NCI-H187 treated with DMSO at 0.1 percent for 48 hours (cell line): ENCODE measurements at places on chromosomes 5 and 9.

- no peak for DNase-seq
These were observed 157.9 kb upstream of the ALDH1B1 start for GRCh38 chr9:38234479-38235170.

GRCh38 chr9:80811656-80812055 is 877.7 kb downstream of the TLE1 start:
- no peak for DNase-seq

GRCh38 chr5:40266952-40267351 is 412.8 kb upstream of the PTGER4 start:
- DNase-seq: no peak

DNA sequence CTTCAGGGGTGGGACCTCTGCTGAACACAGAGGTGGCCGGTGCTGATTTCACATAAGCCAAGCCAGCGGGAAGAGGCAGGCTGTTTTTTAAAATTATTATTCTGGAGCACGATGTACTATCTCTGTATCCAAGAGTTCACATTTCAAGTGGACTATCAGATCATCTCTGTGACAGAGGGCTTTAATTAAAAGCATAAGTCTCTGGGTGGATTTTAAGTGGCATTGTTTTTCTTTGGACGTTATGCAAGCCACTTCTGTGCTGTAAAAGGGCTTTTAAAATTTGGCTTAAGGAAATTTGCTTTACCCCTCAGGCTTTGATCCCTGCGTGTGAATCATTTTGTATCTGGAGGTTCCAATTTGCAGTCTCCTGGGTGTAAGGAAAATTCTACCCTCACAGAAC is 124.7 kb downstream of the PALM2AKAP2 start:
- DNase-seq: no peak

- DNase-seq: no peak
These were observed 1045.3 kb downstream of the TLE1 start for GRCh38 chr9:80644044-80644443.

DNA sequence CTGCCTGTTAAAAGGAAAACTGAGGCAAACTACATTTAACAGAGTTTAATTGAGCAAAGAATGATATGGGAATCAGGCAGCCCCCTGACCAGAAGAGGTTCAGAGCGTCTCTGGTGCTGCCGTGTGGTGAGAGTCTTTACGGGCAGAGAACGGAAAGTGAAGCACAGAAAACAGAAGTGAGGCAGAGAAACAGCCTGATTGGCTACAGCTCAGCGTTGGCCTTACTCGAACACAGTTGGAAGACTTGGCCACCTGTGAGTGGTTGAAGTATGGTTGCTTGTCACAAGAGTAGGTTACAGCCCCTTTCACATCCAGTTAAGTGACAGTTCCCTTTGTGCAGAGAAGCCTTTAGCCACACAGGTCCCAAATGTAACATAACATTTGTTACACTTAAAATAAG is 16.9 kb upstream of the FBP1 start:
- no peak for DNase-seq

- DNase-seq: no peak
These were observed 71.9 kb upstream of the PPP1R2B start for GRCh38 chr5:156778139-156778706.

DNA sequence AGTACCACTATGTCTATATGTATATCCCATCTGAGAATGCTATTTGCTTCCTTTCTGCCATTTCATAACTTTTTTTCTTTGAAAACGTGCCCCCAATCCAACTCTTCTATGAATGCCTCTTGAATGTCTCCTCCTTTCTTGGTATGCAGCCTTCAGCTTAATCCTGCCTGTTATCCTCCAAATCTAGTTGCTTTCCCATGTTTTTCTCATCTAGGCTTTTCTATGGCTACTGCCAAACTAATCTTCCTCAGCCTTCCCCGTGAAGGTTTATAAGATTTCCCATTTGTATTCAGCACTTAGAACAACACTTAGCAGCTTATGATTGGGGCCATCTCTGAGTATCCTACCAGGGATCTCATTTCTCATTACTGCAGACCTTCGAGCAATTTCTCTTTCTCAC is 2.5 kb downstream of the TGFBR1 start:
- DNase-seq: no peak

- DNase-seq: no peak
These were observed 418.0 kb downstream of the PLK2 start for GRCh38 chr5:58041884-58042283.

DNA sequence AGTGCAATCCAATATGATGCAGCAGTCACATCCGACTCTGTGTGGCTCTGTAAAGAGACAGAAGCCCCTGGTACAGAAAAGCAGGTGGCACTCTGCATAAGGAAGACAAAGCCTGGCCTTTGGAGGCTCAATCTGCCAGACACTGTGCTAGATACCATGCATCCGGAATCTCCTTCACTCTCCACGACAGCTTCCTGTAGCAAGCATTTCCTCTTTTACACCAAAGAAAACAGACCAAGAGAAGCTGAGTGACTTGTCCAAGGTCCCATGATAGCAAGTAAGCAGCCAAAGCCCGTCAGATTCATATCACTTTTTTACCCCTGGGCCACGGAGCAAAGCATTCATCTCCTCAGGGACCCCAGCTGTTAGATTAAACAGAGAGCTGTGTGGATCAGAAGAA is 64.2 kb upstream of the SMIM23 start:
- no peak for DNase-seq

DNA sequence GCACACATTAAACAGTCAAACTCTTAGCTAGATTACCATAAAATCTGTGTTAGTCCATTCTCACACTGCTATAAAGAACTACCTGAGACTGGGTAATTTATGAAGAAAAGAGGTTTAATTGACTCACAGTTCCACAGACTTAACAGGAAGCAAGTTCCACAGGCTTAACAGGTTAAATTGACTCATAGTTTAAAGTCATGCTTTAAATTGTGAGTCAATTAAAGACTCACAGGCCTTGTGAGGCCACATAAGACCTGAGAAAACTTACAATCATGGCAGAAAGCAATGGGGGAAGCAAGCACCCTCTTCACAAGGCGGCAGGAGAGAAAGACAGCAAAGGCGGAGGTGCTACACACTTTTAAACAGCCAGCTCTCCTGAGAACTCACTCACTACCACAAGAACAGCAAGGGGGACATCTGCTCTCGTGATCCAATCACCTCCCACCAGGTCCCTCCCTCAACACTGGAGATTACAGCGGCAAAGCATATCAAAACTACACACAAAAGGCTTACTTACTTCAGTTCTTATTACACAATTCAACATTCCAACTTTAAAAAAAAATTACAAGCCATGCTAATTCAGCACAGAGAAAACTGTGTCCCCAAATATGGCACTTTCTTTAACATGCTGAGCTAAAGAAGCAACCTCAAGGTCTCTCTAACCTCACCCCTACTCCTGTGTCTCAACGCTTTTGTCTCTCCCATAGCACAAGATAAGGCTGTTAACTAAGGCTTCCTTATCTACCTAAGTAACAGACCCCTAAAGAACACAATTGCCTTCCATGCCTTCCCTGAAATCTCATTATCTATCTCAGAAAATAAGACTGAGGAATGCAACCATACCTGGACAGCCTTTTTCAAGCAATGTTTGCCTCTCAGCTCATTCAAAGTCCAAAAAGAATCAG is 805.1 kb downstream of the NR2F1-AS1 start:
- DNase-seq: no peak

DNA sequence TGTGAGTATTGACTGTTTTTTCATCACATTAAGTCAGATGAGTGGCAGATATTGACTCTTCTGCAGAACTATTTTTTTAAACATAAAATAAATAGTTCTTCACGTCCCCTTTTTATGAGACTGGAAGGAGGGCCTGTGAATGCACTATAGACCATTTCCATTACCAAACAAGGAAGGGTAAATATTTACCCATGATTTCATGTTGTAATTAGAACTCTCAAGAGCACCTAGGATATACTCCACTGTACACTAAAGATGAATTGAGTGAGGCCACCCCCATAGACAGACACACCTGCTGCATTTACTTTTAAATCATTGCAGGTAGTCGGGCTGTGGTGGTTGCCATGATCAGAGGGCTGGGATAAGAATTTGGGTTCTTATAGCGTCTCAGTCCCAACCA is 22.6 kb downstream of the SLC36A1 start:
- peak; percentile 96 for DNase-seq

GRCh38 chr9:123928533-123929176 is 1.3 kb downstream of the DENND1A start:
- no peak for DNase-seq

DNA sequence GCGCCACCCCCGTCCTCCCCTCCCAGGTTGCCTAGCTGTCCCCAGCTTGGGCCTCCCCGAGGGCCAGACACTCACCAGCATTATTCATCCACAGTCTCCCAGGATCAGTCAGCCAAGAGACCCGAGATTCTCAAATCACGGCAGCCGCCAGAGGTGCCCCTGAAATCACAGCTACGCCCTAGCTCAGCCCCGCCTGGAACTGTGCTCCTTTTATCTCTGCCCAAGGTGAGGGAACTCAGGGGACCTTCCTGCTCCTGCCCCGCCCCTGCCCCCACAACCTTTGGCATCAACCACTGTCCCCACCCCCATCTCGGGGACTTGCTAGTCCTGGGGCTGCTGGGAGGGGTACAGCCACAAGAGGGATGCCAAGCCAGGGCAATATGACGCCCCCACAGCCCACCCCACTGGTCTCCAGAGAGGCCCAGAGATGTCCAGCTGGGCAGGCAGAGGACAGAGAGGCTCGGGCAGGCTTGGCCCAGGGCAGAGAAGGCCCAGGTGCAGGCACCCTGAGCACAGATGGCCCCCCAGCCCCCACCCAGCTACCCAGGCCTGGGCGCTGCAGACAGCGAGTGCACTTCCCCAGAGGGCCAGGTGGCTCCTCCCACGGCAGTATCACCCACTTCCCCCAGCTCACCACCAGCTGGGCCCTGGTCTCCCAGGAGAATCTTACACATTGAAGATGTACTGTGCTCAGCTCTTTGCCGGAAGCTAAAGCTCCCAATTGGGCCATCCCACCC is at the start of gene FUT7:
FUT7 (minus strand) TSS at position 185 of the 737 bp plus-strand sequence; CDS start at position 88, 97 bp downstream.
- no peak for DNase-seq

DNA sequence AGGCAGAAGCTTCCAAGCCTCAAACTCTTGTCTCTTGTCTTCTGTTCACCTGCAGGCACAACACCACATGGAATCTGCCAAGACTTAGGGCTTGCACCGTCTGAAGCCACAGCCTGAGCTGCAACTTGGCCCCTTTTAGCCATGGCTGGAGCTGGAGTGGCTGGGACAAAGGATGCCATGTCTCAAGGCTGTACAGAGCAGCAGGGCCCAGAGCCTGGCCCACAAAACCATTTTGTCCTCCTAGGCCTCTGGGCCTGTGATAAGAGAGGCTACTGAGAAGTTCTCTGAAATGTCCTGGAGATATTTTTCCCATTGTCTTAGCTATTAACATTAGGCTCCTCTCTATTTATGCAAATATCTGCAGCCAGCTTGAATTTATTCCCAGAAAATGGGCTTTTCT is 330.8 kb downstream of the DTWD2 start:
- no peak for DNase-seq

DNA sequence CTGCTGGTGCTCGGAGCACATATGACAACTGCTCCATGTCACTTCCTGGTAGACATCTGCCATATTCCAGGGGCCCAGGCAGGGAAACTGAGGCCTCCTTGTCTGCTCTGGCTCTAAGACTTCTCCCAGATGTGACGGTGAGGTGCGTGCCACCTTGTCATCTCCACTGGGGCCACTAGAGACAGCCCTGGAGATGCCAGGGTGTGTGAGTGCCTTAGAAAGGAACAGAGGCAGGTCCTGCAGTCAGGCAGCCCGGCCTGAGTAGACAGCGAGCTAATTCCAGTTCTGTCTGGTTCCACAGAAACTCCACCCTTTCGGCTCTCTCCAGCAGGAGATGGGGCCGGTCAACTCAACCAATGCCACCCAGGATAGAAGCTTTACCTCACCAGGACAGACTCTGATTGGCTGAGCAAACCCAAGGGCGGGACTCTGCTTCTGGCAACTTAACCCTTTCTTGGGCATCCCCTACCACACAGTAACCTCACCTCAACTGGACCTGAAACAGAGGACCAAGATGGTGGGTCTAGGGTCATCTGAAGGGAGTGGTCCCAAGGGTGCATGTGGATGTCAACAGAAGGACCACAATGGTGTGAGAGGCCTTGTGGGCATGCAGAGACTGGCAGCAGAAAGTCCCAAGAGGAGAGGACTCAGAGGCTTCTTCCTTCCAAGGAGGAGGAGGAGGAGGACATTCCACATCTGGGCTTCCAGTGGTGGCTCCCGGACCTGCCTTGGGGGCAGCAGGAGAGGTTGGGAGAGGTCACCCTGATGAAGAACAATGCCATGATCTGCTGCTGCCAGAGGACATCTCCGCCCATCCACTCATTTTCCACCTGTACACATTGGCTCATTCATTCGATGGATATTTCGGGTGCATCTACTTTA is 77.7 kb downstream of the RGS3 start:
- no peak for DNase-seq

- DNase-seq: no peak
These were observed 1.2 kb upstream of the TBCA start for GRCh38 chr5:77777281-77777892.

- no peak for DNase-seq
These were observed 138.3 kb upstream of the SMIM23 start for GRCh38 chr5:171647043-171647903.

- DNase-seq: no peak
These were observed 189.0 kb downstream of the RGS3 start for GRCh38 chr9:113652355-113653152.

DNA sequence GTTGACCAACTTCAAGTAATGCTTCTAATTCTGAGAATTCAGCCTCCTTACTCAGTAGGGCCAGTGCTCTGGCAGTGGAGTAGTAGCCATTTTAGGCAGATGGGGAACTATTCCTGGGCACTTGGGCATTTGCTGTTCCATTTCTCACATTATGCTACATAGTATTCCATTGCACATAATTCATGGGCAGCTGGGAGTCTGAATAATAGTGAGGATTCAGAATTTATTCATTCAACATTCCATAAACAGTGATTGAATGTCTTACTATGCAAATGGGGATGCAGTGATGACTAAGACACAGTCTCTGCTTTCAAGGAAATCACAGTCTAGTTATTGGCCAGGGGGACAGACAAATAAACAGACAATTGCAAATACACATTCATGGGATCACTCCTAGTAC is 301.0 kb upstream of the KCNN2 start:
- DNase-seq: no peak

- no peak for DNase-seq
These were observed 10.8 kb upstream of the DAB2IP start for GRCh38 chr9:121640491-121641223.

DNA sequence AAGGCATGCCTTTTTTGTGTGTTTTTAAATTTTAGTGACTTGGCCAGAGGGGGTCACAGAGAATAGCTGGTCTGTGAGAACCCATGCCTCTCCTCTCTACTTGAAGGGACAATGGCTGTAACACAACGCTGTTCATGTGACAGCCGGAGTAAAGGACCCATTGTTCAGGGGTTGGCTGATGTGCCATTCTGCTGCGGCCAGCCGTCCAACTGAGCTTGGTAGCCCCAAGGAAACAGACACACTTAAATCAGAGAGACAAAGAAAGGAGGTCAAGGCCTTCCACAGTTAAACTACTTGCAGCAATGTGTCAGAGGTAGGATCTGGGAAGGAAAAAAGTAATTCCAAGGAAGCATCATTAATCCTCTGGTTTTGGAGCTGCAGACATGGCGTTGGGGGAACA is 8.1 kb downstream of the MEGF10 start:
- no peak for DNase-seq
